ENCODE measurements at places on chromosomes 4 and X.

- DNase-seq: no peak
Measured at GRCh38 chr4:5636766-5637670, 71.3 kb downstream of the EVC2 start.

- DNase-seq: no peak
Measured at GRCh38 chr4:78247536-78248285, 190.6 kb downstream of the FRAS1 start.

DNA sequence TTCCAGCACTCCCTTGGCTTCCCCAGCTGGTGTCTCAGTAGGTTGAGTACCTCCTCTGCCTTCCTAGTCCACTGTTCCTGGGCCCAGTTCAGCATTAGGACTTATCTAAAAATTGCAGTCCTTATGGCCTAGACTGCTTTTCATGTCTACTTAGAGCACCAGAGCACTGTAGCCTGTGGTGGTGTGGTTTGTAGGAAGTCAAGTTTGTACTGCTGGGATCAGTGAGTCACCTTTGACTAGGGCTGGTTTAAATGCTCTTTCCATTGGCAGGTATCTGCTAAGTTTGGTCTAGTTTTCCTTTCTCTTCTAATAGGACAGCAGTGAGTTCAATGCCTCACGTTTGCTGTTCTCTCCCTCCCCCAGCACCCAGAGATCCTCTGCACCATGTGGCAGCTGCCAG lies 233.6 kb upstream of the WDFY3 start:
- no peak for DNase-seq

GRCh38 chr4:128322986-128323385 lies 35.4 kb upstream of the PGRMC2 start:
- no peak for DNase-seq

DNA sequence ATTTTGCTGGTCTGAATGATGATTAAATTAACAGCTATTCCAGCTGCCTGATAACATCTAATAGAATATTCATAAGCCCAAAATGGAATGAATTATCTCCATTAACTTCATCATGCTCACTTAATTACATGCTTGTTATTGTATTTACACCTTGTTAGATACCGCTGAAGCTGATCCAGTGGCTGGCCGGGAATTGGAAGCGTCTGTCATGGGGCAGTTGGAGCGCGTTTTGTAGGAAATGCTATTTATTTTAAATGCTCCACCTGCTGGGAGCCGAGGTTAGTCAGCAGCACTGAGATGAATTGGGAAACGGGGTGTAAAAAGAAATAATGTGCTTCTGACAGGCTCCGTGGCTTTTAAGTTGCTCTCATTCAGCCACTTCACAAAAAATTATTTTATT lies 25.2 kb downstream of the ARX start:
- no peak for DNase-seq

GRCh38 chrX:150163221-150163930 lies 199.7 kb upstream of the MAMLD1 start:
- DNase-seq: no peak

DNA sequence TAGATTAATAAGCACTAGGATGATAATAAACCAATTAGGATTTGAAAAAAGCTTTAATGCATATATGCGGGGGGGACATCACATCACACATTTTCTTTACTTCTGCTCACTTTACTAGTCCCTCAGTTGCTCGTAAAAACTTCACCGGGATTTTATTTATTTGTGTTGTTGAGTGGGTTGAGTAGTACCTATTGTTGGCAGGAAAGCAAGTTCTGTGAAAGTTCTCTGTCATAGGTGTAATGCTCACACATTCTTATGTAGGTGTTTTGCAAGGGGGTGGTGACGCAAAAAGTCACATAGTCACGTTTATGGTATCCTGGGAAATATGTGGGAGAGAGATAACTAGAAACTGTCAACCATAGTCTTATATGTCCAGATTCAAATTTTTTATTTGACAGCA lies 65.3 kb downstream of the PDLIM5 start:
- no peak for DNase-seq

DNA sequence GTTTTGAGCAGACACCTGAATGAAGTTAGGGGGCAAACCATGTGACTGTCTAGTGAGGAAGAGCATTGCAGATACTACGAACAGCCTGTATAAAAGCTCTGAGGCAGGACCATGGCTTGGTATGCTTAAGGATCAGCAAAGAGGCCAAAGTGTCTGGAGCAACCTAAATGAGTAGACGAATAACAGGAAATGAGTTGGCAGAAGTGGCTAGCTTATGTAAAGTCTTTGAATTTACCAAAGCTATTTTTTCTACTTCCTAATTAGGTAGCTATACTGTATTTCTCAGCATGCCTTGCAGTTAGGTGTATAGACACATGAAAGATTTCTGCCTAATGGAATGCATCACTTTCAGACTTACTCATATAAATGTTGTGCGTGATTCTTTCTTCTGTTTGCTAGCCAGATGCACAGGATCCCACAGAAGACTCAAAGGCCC lies 9.3 kb upstream of the GPRIN3 start:
- no peak for DNase-seq
